Neural crest cell (in vitro differentiated cells): ENCODE measurements at places on chromosomes 5 and 9. TPM values are rescaled to one million over a fixed set of nuclear protein-coding genes. Genes with fewer than 3 reads are reported as not detected.
A peak's percentile ranks its signal among the peaks of the same experiment; 100 is the strongest.

- no peak overlapping the region for H3K27ac ChIP-seq
- no peaks in the 10 kb centered on the region for H3K27me3 ChIP-seq
- H3K4me3 ChIP-seq = no peak overlapping the region
- no peaks in the 10 kb centered on the region for H3K4me1 ChIP-seq
Measured at GRCh38 chr9:34106110-34106509, 20.4 kb downstream of the DCAF12 start.

The FABP6 gene
- total RNA-seq = 1.3 and 1.5 TPM in 2 replicates

The SPINK4 gene
- total RNA-seq = not detected in 2 replicates

The APC gene
- 48.4 and 52.3 TPM in 2 replicates for total RNA-seq

DNA sequence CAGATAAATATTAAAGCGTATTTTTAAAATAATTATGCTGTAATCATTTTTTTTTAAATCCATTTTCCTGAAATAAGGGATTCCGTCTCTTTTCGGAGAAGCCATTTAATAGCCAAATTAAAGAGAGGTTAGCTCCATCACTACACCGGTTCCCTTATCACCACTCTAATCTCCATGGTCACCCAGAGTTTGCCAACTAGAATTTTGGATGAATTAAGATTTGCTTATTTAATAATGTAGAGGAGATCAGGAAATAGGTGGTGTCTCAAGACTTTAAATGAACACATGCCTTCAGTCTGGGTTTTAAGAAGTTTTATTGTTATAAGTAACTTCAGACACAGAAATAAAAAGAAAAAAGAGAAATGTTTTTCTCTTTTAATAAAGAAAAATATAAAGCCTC, 151.7 kb downstream of the TTC39B start:
- no peak overlapping the region for H3K4me3 ChIP-seq
- peaks cover 22% of the 10 kb centered on the region for H3K4me1 ChIP-seq
- H3K27me3 ChIP-seq = no peaks in the 10 kb centered on the region
- no peak overlapping the region for H3K27ac ChIP-seq
- no peaks in the 10 kb centered on the region for H3K36me3 ChIP-seq
- DNase-seq = no peak

GRCh38 chr5:75050415-75050814, 1.9 kb downstream of the GCNT4 start:
- H3K27ac ChIP-seq = no peak overlapping the region
- peaks cover 32% of the 10 kb centered on the region for H3K4me1 ChIP-seq
- peak; percentile 17 for DNase-seq
- no peaks in the 10 kb centered on the region for H3K36me3 ChIP-seq

The GZMA gene
- not detected in 2 replicates for total RNA-seq

The TNFSF8 gene
- not detected in 2 replicates for total RNA-seq

The TMEM8B gene
- total RNA-seq = 23.9 and 26.5 TPM in 2 replicates

DNA sequence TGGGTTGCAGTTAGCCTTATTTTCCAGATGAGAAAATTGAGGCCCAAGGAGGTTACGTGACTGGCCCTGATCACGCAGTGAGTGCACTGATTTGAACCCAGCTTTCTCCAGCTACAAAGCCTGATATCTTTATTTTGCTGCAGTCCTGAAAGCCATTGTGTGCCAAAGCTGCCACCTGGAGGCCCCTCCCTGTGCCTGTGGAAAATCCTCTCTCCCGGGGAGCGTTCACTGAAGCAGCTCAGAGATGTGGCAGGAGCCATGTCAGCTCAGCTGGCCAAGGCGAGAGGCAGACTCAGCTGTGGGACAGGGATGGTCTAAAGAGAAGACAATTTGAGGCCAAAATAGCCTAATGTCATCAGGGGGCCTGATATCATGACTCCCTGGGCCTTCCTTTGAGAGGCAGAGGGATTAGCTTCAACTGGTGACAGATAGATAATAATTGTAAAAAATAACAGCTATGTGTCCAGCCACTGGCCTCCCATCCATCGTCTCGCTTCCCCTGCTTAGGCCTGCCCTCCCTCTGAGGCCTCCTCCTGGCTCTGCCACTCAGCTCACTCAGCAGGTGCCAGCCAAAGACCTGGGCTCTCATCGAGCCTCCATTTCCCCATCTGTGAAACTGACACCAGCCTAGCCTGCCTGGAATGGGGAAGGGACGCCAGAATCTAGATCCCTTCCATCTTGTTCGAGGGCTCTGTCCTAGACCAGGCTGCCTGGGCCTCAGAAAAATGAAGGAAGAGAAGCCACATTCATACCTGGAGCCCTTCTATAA, 74.3 kb upstream of the GGTA1 start:
- peak overlapping the region; percentile 89 for H3K27ac ChIP-seq
- no peaks in the 10 kb centered on the region for H3K36me3 ChIP-seq
- H3K4me3 ChIP-seq = no peak overlapping the region
- H3K27me3 ChIP-seq = peaks cover 7% of the 10 kb centered on the region
- peaks cover 64% of the 10 kb centered on the region for H3K4me1 ChIP-seq

The CDH9 gene
- total RNA-seq = 0.14 TPM in 1 of 2 replicates, not detected in the other
